HL-60 (cell line): ENCODE measurements at places on chromosomes 2 and 18.

GRCh38 chr2:238247841-238248453, 8.1 kb upstream of the HES6 start:
- DNase-seq = no peak

DNA sequence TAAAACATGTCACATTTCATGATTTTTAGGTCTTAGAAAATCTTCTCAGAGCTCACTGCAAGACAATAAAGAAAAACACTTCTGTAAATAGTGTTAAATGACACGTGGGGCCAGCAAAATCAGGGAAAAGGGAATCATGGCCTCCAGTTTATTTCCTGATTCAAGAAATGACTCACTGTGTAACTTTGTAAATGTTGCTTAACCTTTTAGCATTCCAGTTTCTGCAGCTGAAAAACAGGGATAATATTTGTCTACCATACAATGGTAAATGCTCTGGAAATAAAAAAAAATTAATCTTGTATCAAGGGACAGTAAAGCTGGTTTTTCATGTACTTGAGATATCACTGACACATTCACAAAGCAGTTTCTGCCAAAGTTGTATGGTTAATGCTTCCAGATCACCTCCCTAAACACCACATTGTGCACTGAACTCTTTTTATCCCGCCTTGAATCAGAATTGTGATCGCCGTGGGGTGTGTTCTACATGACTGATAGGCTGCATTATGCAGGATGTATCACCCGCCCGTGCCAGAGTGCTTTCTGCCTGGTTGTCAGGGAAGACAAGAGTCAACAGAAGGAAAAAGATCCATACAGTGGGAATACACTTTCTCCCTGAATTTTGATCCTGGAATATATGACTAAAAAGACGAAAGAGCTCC, 238.8 kb downstream of the IKZF2 start:
- DNase-seq = no peak

- no peak for DNase-seq
Measured at GRCh38 chr2:182110347-182110746, 124.7 kb downstream of the PPP1R1C start.

DNA sequence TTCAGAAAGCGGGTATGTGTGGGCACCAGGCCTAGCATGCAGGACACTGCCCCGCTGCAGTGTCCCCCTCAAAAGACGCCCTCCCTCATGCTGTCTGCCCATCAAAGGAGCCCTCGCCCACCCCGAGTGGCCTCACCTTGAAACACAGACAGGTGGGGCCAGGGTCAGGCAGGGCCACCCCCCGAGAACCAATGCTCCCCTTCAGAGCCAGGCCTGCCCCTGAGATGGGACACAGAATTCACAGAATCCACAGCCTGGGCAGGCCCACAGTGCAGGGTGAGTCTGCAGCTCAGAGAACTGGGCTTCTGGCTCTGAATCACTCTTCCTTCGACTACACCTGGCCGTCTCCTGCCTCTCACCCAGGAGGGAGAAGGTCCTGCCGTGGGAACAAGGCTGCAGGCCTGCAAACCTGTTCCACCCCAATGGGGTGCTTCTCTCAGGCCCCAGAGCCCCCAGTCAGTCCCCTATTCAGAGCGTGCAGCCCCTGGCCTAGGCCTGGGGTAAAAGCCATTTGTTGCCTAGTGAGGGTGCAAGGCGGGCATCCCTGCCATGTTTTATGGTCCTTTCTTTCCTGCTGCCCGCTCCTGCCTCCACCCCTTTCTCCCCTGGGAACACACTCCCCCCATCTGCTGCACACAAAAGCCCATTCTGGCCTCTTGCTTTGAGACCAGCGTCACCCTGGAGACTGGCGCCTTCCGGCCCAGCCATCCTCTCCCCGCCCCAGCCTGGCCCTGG, 11.3 kb upstream of the ARHGEF4 start:
- DNase-seq = no peak

DNA sequence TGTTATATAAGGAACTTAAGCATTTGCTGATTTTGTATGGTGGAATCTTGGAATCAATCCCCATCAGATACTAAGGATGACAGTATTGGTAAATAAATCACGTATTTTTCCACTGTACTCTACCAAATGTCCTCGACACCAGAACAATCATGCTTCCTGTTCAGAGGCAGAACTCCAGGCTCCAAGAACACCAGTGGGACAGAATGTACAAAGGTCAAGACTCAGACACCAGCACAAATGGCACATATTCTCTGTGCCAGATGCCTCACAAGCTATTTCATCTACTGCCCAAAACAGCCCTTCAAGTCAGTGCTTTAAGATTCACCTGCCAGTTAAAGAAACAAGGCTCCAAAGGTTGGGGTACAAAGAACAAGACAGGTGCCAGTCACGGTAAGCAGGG, 420.5 kb downstream of the STK39 start:
- DNase-seq = no peak

GRCh38 chr2:200448455-200448854, 61.4 kb downstream of the KCTD18 start:
- DNase-seq = no peak

GRCh38 chr2:87995756-87996155, 20.6 kb downstream of the RNU2-63P start:
- DNase-seq = no peak

- DNase-seq = no peak
Measured at GRCh38 chr18:9642799-9643462, 28.6 kb upstream of the PPP4R1 start.

DNA sequence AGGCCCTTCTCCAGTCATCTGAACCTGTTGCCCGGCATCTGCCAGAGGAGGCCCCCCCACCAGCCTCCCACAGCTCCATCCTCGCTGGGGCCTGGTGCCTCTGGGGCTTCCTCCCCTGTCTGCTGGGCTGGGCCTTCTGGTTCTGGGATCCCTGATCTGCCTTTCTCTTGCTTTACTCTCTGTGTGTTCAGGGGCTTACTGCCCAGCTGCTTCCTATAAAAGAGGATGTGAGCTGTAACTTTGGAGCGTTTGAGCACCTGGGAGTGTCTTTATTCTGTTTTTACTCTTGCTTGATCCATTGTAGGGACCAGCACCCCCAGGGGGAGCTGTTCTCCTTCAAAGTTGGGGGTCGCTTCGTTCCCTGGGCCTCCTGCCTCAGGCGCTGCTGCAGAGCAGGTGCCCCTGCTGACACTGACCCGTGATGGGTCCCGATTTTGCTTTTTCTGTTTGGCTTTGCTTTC, 23.1 kb upstream of the FAHD2A start:
- DNase-seq = no peak

DNA sequence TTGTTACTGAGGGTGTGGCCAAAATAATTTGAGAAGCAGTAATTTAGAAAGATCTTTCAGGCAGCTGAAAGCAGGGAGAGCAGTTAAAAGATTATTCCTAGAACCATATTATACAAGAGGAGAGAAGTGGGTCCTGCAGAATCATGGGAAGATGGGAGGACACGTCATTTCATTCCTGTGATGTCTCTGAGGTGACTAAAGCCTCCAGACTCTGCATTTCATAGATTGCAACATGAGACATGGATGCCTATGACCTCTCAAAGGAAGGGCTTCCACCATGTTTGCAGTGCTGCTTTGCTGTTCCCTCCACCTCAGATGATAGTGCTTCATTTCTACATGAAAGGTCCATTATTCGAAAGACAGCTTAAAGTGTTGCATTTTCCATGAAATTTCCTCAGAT, 788.4 kb downstream of the TSN start:
- no peak for DNase-seq
